ENCODE measurements at places on chromosomes 5 and 9.

- no peak for DNase-seq
Observed at GRCh38 chr5:1122511-1123294, 10.8 kb upstream of the SLC12A7 start.

- DNase-seq: no peak
Observed at GRCh38 chr9:100294806-100295205, 57.9 kb downstream of the TEX10 start.

GRCh38 chr9:20242510-20243189 lies 379.6 kb downstream of the MLLT3 start:
- DNase-seq: peak; percentile 86

GRCh38 chr9:127185181-127185580 lies 62.7 kb upstream of the ANGPTL2 start:
- DNase-seq: no peak

- DNase-seq: peak; percentile 54
Observed at GRCh38 chr5:78758169-78758839, 109.7 kb upstream of the LHFPL2 start.

DNA sequence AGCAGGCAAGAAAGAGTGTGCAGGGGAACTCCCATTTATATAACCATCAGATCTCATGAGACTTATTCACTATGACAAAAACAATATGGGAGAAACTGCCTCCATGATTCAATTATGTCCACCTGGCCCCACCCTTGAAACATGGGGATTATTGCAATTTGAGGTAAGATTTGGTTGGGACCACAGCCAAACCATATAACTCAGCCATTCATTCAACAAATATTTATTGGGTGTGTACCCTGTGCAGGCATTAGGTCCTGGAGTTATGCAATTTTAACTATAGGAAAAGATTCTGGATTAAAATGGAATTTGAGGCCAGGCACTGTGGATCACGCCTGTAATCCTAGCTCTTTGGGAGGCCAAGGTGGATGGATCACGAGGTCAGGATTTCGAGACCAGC lies 124.2 kb upstream of the GAS1 start:
- DNase-seq: no peak

GRCh38 chr9:114813717-114814418 lies 8.0 kb upstream of the TNFSF15 start:
- peak; percentile 7 for DNase-seq

DNA sequence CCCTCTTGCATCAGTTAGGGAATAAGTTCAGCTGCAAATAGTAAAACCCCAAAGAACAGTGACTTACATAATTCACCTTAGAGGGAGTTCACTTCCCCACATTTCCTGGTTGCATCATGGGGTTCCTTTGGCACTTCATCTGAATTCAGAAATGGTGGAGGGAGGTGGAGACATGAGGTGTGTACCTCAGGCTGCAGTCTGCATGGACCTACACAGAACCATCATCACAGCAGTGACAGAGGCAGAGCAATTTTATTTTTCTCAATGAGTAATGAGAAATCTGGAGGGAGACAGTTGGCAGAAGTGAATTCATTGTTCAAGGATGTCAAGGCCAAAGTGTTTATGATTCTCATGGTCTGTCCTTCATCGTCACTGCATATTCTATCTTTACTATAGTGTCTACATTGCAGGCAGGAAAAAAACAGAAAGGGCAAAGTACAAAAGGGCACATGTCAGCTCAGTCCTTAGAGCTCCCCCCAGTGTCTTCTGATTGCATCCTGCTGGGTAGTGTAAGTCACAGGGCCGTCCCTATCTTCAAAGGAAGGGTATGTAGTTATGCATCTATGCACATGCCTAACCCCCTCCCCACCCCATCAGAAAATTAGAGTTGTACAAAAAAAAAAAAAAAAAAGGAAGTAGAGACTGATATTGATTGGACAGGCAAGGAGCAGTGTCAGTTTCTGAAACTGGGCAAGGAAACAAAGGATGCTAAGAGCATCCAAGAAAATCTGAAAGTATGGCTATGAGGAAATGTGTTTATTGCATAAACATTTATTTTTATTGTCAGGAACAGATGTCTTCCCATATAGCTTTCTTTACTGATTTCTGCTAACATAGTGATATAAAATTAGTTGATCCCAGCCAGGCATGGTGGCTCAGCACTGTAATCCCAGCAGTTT lies 132.7 kb upstream of the APC start:
- DNase-seq: peak; percentile 13
